T-helper 2 cell (primary cell): ENCODE measurements at places on chromosomes 16 and 17.

- DNase-seq = no peak
Observed at GRCh38 chr16:1088295-1089170, 7.5 kb downstream of the C1QTNF8 start.

DNA sequence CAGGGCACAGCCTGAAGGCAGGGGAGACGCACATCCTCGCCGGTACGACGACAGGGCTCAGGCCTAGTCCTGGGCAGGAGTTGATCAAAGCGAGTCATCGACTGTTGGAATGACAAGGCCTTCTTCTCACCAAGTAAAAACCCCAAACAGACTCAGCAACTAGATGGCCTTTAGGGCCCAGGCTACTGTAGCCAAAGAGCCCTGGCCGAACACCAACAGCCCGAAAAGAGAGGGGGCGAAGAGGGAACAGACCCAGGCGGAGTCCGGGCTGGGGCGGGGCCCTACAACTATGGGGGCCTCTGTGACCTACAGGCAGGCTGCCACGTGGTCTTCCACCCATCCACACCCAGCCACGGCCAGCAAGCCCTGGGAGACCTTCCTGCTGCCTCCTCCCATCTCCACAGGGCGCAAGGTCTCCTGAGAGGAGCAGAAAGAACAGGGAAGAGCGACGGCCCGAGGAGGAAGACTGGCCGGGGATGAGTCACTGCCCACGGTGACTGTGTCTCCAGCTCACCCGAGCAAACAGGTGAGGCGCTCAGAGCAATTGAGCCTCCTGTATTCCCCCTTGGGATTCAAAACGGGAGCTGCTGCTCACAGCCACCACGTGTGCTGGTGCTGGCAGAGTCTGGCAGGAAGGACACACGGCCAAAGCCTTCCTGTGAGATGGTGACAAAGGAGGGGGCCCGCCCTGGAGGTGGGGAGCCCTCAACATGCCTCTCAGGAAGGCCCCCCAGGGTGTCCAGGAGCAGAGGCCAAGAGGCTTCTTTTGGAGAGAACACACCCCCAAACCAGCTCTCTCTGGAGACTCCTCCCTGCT, 17.7 kb downstream of the SLC16A3 start:
- no peak for DNase-seq

- DNase-seq = no peak
Observed at GRCh38 chr17:79612468-79613194, 1.8 kb upstream of the RBFOX3 start.

- DNase-seq = no peak
Observed at GRCh38 chr16:69003500-69003899, 102.0 kb upstream of the HAS3 start.
